Smooth muscle cell of the umbilical artery (primary cell): ENCODE measurements at places on chromosomes 13 and 19. TPM values are rescaled to one million over a fixed set of nuclear protein-coding genes. Genes with fewer than 3 reads are reported as not detected.

The ZNF790 gene
- total RNA-seq, result 7.4 and 8.0 TPM in 2 replicates

The ZIM2 gene
- not detected in 2 replicates for total RNA-seq

The HOMER3 gene
- total RNA-seq, result 53.3 and 55.2 TPM in 2 replicates

The KLF1 gene
- total RNA-seq, result not detected in 2 replicates

The CYP2F1 gene
- total RNA-seq, result not detected in 2 replicates

The PTGIR gene
- total RNA-seq, result 6.8 and 9.1 TPM in 2 replicates

The OR10H1 gene
- not detected in 2 replicates for total RNA-seq
